ENCODE measurements at places on chromosomes 3 and 15.
A peak's percentile ranks its signal among the peaks of the same experiment; 100 is the strongest.

DNA sequence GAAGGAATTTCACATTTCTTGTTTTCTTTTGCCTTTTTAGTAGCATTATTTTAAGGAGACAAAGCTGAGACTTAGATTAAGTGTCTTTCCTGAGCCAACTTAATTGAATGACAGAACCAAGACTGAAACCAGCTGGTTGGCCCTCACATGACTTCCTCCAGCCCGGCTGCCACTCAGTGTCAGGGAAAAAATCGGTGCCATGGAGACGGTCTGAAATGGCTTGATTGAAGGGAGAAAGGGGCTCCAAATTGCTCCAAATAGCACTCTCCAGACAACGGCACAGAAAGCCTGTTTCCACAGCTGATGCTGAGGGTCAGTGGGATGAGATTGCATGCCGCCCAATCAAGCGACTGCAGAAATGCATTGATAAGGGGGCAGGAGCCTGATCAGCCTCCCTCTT lies 475.2 kb upstream of the IL12A start:
- DNase-seq = no peak

DNA sequence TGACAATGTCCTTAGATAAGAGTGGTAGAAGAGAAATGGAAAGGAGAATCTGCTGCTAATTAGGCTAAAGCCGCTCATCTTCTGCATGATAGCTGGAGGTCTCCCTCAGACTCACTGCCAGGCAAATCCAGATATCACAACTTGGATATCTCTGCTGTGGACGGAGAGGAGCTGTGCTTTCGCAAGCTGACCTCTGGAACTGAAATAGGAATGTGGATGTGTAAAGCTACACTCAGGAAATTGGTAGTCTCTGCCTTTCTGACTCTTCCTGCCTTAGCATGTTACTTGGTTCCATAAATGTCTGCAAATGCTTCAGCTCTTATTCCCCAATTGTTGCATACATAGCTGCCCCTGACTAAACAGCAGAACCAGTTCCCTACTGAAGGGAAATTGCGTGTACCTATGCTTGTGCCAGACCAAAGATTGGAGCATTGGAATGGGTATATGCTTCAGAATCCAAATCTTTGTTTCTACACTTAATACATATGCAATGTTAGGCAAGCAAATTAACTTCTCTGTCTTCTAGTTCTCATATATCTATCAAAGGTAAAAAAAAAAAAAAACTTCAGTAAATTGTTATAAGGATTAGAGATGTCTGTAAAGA lies 74.7 kb upstream of the ROBO2 start:
- DNase-seq = no peak

- DNase-seq = no peak
Observed at GRCh38 chr15:69568173-69569009, 115.8 kb downstream of the RPLP1 start.

GRCh38 chr15:101167753-101168462 lies 83.9 kb downstream of the CHSY1 start:
- DNase-seq = peak; percentile 64

GRCh38 chr3:14317057-14317553 lies 85.3 kb upstream of the SLC6A6 start:
- DNase-seq = no peak

- no peak for DNase-seq
Observed at GRCh38 chr3:172915911-172916514, 165.5 kb downstream of the ECT2 start.

- DNase-seq = no peak
Observed at GRCh38 chr3:197003461-197004385, 25.9 kb downstream of the MELTF start.

All from activated gamma-delta T cell treated with Interleukin-2 at 50 U/mL for 16 hours (primary cell).